ENCODE measurements at places on chromosomes 13 and 19.

DNA sequence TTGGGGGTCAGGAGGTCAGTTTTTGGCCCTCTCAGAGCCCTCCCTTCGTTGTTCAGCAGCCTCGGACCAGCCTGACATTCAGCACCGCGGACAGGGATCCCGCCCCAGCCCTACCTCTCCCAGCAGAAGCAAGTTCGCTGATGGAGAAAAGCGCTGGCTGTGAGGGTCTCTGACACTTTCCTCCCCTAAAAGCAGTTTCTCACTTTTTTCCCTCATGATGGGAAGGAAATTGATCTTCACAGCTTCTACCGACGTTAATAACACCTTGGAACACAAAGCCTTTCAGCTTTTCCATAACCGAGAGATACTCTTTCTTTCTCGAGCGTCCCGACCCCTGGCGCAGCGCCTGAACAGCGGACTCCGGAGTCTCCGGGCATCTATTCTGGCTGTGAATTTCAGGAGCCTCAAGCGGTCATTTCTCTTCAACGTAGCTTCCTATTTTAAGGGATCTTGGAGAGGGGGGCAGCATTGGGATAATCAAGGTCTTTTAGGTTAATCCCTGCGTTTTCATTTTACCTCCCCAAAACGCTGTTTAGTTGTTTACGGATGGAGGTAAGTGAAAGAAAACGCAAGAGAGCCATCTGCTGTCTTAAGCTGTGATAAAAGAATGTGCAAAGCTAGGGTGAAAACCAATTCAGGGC lies 467.2 kb downstream of the ITGBL1 start:
- DNase-seq, result peak; percentile 57

DNA sequence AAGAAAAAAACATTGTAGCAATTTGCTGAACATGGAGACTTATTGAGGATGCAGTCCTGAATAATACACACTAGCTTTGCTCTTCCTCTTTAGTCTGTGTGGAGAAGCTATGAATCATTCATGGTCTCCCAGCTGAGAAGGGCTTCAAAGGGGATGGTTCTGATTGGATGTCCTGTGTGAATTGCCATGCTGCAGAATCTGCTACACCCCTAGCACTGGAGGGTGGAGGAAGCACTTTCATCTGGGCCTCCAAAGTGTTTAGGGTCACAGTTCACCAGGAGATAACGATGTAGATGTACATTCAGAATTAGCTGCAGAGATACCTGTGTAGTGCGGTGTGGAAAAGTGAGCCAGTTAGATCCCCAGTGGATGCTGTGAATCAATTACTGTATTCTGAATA lies 321.1 kb upstream of the EDNRB start:
- DNase-seq, result peak; percentile 4

- peak; percentile 33 for DNase-seq
Observed at GRCh38 chr19:45492627-45493470, 4.0 kb downstream of the RTN2 start.

GRCh38 chr19:50978772-50979390 lies 4.8 kb downstream of the KLK7 start:
- no peak for DNase-seq

- DNase-seq, result no peak
Observed at GRCh38 chr19:31560086-31561060, 211.1 kb upstream of the TSHZ3 start.

GRCh38 chr13:73072239-73072900 lies 13.6 kb downstream of the KLF5 start:
- no peak for DNase-seq

DNA sequence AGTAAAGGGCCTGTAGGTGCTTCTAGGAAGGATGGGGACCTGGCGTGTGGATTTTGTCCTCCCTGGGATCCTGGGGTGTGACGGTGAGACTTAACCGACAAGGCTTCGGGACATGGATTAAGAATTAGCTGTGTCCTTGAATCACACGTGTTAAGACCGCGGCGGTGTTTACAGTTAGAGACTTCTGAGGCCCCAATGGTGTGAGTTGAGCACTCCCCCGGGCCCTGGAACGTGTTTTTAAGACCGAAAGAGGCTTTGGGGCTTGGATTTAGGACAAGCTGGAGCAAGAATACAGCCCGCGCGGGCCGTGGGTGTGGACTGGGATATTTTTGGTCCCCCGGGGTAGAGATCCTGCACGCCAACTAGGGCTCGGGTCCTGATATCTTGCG lies 1.2 kb upstream of the SLC27A1 start:
- DNase-seq, result no peak

DNA sequence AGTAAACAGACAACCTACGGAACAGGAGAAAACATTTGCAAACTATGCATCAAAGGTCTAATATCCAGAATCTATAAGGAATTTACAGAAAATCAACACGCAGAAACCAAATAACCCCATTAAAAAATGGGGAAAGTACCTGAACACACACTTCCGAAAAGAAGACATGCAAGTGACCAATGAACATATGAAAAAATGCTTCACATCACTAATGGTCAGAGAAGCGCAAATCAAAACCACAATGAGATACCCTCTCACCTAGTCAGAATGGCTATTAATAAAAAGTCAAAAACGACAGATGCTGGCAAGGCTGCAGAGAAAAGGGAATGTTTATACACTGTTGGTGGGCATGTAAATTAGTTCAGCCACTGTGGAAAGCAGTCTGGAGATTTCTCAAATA lies 29.5 kb downstream of the SLC25A15 start:
- DNase-seq, result no peak

- DNase-seq, result no peak
Observed at GRCh38 chr13:36533806-36534205, 101.5 kb downstream of the CCNA1 start.

DNA sequence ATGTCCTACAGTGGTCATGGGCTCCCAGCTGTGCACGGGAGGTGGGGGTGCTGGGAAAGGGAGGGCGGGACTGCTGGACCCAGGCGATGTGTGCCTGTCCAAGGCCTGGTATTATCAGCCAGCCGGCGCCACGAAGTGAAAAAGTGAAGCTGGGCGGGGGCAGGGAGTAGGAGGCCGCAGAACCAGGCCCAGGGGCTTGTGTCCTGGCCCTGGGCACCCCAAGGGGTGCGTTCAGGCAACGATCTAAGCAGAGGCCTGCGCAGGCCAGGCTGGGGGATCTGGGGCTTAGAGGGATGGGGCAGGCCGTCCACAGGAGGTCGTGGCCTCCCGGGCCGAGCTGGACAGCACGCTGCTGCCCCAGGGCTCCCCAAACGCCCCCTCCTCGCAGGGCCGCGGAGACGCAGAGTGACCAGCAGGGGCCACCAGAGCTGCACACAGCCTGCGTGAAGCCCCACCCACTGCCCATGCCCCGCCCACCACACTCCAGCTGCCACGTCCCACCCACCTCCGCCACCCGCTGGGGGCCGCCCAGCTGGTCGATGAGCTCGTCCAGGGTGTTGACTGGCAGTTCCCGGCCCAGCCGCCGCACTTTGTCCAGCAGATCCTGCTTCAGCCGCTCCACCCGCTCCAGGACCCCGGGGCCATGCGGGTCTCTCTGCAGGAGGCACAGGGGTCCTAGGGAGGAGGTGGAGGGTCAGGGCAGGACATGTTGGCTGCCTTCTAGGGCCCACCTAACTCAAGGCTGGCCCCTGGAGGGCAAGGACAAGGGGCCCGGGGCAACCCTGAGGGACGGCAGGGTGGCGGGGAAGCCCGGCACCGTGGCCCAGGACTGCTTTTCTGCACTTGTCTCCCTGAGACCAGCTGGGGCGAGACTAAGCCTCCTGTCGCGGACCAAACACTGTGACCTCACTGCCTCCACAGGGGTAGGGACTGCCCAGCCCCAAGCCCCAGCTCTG lies 9.5 kb downstream of the GPX4 start:
- peak; percentile 95 for DNase-seq

DNA sequence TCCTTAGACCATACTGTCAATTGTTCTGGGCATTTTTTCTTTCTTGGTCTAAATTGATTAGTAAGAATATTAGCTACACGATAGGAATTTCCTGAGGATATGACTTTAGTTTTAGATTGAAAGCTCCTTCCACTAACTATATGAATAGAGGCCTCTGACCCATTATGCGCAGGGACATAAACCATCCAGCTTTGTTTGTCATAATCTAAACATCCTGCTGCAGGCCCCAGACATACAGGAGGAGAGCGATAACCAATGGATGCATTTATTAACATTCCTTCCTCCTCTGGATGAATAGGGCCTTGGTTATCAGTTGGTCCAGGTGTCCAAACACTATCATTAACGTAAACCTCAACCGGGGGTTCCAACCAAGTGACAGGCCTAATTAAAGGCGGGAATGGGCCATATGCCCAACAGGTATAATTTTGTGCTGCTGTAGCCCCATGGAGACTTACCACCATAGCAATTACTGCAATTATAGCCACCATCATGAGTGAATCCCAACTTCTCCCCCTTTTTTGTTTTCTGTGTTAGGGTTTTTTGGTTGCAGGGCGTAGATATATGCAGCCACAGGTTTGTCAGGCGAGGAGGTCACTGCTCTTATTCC lies 32.6 kb downstream of the CLEC4M start:
- no peak for DNase-seq

DNA sequence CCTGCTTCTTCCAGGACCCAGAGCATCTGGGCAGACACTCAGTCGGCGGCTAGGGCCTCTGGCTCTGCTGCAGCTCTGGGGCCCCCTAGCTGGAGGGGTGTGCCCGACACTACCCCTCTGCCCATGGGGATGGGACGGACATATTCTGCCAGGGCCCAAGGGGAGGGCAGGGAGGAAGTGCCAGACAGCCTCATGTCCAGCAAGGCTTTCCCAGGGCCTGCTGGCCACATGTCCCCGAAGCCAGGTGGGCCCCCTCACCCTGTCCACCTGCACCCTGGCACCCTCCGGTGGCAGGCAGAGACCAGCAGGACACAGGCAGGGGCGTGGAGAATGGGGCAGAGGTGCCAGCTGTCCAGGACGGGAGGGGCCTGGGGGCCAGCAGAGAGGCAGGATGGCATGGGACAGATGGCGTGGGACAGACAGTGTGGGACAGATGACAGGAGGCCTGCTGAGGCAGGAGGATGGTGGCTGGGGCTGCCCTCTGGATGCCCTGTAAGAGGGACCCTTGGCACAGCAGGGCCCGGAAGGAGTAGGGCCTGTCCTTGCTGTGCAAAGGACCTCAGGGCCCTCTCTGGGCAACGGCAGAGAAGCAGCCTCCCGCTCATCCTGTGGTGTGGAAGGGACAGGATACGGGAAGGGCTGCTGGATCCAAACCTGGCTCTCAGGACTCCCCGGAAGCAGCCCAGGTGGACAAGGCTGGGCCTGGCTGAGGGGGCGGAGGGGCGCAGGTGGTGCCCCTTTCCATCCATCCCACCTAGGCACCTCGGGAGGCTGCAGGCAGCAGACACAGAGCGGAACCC lies 29.1 kb downstream of the CEBPG start:
- DNase-seq, result no peak

GRCh38 chr19:15448778-15449619 lies 757 bp downstream of the WIZ start:
- no peak for DNase-seq

DNA sequence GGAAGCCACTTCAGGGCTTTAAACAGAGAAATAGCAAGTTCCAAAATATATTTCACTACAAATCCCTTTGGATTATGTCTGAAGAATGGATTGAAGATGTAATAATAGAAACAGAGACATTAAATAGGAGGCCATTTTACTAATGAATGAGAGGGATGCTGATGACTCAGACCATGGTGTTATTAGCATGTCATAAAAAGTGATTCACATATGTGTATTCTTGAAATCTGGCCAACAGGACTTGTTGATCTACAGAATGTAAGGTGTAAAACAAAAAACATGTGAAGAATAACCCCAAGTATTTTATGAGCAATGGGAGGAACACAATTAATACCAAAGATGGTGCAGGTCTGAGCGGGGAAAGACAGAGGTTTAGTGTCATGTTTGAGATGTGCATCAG lies 873.7 kb downstream of the SLITRK5 start:
- no peak for DNase-seq

GRCh38 chr13:83753912-83754624 lies 128.2 kb downstream of the SLITRK1 start:
- DNase-seq, result no peak

DNA sequence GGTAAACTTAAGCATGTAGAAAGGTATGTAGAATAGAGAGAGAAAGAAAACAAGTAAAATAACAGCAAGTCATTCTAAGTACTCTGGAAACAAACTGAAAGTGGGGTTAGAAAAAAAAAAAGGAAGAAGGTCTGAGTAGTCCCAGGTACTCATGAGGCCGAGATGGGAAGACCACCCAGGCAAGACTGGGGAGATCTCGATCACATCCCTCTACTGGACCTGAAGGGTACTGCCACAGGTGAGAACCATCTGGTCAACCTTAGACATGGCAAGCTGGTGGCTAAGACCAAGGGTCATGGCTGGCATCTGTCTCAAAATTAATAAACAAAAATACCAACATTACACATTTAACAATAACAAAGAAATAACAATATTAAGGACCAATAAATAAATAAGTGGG lies 36.3 kb upstream of the ZNF724 start:
- no peak for DNase-seq

DNA sequence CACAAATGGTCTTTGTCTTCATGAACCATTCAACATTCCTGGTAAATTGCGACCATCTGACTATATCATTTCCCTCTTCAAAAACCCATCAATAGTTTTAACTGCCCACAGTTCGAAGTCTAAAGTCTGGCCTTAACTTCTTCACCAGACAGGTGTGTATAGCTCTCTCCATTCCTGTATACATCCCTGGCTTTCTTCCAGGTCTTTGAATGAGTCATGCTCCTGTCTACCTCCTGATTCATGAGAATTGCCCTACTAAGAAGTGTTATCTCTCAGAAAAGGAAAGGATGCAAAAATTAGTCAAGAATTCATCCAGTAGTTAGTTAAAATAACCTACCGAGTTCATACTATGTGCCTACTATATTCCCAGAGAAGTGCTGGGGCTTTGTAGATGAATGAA lies 225.0 kb downstream of the TBC1D4 start:
- DNase-seq, result no peak

GRCh38 chr19:23095418-23095817 lies 21.4 kb upstream of the ZNF730 start:
- no peak for DNase-seq

- no peak for DNase-seq
Observed at GRCh38 chr19:32773126-32773525, 53.6 kb downstream of the TDRD12 start.

Data from neural crest cell (in vitro differentiated cells).